NAMALWA (cell line): ENCODE measurements at places on chromosomes 12 and 14.

DNA sequence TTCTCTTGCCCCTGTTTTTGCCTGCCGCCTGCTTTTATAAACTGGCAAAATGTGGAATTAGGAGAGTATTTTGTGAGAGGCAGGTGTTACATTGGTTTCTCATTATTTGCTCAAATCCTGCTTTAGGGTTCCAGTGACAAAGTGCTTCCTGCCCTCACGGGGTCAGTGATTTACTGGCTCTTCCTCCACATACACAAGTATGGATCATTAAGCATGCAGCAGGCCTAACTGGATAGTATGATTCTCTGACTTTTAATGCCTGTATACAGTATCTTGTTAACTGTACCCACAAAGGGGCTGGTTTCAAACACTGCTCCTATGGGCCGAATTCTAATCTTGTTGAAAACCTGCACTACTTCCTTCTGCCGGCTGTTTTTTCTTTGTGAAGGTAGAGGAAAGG is 63.2 kb downstream of the PTCSC3 start:
- no peak for DNase-seq

- DNase-seq = no peak
Measured at GRCh38 chr12:54133772-54134375, 54.9 kb downstream of the SMUG1 start.

- no peak for DNase-seq
Measured at GRCh38 chr14:65180725-65181025, 78.4 kb upstream of the MAX start.

DNA sequence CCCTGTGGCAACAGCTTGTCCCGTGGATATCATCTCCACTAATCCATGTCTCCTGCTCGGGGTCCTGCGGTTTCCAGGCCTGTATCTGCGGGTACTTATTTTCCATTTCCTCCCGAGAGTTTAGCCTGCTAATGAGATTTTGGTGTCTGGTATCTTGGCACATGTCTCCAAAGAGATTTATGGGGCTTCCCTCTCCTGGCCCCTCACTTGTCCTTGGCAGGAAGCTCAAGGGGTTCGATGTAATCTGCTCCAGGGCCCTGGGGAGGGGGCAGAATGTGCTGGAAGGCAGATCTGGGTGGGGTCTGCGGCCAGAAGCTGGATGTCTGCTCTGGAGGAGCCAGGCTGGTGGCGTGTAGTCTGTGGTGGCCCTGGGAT is 85.7 kb downstream of the KIF26A start:
- DNase-seq = no peak

DNA sequence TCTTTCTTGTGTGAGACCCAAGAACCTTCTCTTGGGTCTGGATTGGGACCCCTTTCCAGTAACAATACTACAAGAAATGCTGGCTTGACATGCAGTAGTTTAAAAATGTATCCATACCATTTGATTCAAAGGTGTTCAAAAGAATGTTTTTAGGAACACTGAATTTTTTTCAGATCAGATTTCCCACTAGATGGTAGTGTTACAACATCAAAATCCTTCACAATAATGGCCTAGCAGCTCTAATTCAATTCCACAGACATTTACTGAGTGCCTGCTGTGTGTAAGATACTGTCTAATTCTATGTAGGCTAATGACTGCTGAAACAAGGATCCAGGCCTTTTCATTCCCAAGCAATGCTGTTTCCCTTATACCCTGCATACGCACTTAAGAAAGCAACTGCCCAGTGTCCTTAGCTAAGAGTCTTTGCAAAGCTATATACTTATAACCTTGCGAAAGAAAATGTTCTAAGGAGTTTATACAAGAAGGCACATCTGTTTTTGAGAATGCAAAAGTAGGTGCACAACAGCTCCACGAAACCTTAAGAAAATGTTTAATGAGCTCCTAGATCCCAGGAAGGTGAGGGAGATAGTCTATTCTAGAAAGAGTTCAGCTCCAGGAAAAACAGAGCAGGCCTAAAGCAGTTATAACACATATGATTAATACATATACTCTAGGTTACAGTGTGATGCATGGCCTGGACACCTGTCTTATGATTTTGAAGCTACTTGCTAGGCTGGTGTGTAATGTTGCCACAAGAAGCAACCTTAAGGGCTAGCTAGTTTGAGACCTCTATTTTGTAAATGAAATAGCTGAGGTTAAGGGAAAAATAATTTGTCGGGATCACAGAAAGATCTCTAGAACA is 50.9 kb upstream of the PKP2 start:
- DNase-seq = peak; percentile 41

GRCh38 chr12:81723361-81723760 is 35.8 kb downstream of the PPFIA2 start:
- DNase-seq = no peak

- no peak for DNase-seq
Measured at GRCh38 chr12:57518176-57518919, 2.0 kb downstream of the DDIT3 start.
